ENCODE measurements at places on chromosomes 2 and 18.

DNA sequence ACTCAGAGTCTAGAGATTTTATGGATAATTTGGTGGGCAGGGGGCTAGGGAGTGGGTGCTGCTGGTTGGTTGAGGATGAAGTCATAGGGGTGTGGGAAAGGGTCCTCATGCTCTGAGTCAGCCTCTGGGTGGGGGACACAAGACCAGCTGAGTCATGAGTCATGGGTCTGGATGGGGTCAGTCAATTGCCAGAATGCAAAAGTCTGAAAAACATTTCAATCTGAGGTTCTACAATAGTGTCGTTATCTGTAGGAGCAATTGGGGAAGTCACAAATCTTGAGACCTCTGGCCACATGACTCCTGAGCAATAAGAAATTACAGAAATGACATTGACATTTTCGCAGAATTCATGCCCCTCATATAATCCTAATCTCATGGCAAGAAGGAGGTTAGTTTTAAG is 15.1 kb downstream of the NMS start:
- no peak overlapping the region for H3K4me3 ChIP-seq
- H3K27me3 ChIP-seq, result no peaks in the 10 kb centered on the region
- no peak for DNase-seq

DNA sequence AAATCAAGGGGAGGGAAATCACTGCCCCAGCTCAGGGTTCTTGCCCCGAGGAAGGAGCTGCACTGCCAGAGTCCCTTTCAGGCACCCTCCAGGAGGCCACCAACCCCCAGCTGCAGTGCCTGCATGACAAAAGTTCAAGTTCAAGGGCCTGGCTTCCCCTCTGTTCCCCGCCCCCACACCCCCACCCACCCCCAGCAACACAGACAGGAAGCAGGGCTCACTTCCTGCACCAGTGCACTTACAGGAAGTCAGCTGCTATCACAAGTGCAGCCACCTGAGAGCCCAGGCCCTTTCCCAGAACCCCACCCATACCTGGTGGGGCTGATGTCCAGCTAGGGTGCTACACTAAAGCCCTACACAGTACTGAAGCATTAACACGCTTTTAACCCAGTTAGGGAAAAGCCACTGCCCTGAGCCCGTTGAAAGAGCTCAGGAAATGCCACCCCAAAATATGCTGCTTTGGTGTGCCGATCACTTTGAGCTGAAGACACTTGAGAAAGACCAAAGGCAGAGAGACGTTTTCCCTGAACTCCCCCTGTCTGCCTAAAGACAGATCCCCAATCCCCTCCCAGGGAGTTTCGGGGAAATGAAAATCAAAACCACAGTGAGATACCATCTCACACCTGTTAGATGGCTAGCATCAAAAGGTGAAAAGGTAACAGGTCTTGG is 109.9 kb upstream of the CAB39 start:
- H3K4me1 ChIP-seq, result no peaks in the 10 kb centered on the region
- no peak for DNase-seq
- H3K36me3 ChIP-seq, result no peaks in the 10 kb centered on the region
- no peak overlapping the region for H3K4me3 ChIP-seq
- no peak overlapping the region for H3K27ac ChIP-seq
- H3K27me3 ChIP-seq, result no peaks in the 10 kb centered on the region

DNA sequence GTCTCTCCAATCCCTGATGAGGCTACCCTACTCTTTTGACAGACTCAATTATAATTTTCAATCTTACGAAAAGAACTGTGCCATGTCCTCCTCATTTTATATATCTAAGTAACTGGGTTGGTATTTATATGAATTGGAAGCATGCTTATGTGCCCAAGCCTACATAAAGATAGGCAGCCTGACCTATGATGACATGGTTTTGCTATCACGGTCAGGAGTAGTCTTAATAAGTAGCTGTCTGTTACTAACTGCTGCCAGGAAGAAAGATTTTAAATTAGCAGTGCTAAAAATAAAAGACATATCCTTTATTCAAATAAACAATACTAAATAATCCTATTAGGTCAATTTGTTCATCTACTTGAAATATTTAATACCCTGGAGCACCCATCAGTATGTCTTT is 102.0 kb upstream of the DTNA start:
- no peak for DNase-seq
- no peaks in the 10 kb centered on the region for H3K36me3 ChIP-seq
- H3K4me1 ChIP-seq, result no peaks in the 10 kb centered on the region
- no peak overlapping the region for H3K4me3 ChIP-seq
- no peaks in the 10 kb centered on the region for H3K27me3 ChIP-seq

GRCh38 chr2:64594226-64594989 is 59.3 kb downstream of the SERTAD2 start:
- no peaks in the 10 kb centered on the region for H3K4me1 ChIP-seq
- no peak overlapping the region for H3K4me3 ChIP-seq
- no peaks in the 10 kb centered on the region for H3K27me3 ChIP-seq
- DNase-seq, result no peak
- H3K36me3 ChIP-seq, result no peaks in the 10 kb centered on the region

DNA sequence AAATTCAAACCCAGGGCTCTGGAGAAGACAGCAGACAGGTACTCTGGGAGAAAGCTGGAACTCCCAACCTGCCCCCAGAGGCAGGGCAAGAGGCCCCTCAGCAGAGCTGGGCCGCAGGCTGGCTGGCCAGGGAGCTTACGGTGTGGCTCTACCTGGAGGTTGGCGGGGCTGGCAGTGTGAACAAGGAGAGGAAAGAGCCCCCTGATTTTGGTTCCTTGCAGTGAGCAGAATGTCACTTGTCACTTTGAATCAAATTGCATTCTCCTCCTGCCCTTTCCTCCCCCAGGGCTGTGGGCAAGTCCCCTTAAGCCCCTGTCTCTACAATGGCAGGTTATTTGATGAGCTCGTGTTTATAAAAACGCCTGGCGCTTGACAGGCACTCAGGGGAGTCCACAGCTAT is 32.6 kb downstream of the MYO7B start:
- H3K4me1 ChIP-seq, result no peaks in the 10 kb centered on the region
- H3K27ac ChIP-seq, result no peak overlapping the region
- no peaks in the 10 kb centered on the region for H3K27me3 ChIP-seq
- DNase-seq, result no peak

GRCh38 chr2:28201671-28202180 is 190.9 kb upstream of the FOSL2 start:
- no peaks in the 10 kb centered on the region for H3K27me3 ChIP-seq
- no peaks in the 10 kb centered on the region for H3K36me3 ChIP-seq
- no peak overlapping the region for H3K27ac ChIP-seq
- no peak overlapping the region for H3K4me3 ChIP-seq

- no peaks in the 10 kb centered on the region for H3K27me3 ChIP-seq
- H3K4me3 ChIP-seq, result no peak overlapping the region
- peaks cover 14% of the 10 kb centered on the region for H3K4me1 ChIP-seq
- no peaks in the 10 kb centered on the region for H3K36me3 ChIP-seq
- no peak for DNase-seq
Measured at GRCh38 chr2:160630801-160631590, 137.4 kb upstream of the RBMS1 start.

- no peak overlapping the region for H3K27ac ChIP-seq
- no peak for DNase-seq
- no peaks in the 10 kb centered on the region for H3K36me3 ChIP-seq
Measured at GRCh38 chr2:174617718-174618117, 20.1 kb upstream of the WIPF1 start.

DNA sequence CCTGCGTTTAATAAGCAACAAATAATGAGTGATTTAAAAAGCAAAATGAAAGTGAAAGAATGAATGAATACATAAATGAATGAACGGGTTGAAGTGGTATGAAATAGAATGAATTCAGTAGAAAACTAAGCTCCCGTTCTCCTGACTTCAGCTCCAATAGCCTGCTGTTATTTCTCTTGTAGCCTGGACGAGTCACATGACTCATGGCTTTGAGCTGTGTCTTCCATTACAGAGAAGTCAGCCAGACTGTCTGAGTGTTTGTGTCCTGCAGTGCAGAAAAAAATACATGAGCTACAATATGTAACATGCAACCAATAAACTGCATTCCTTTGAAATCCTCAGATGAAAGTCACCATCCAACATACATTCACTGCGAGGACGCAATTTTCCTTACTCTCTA is 21.2 kb downstream of the SCG2 start:
- H3K36me3 ChIP-seq, result no peaks in the 10 kb centered on the region
- no peaks in the 10 kb centered on the region for H3K27me3 ChIP-seq
- no peak for DNase-seq
- H3K27ac ChIP-seq, result no peak overlapping the region
- H3K4me3 ChIP-seq, result no peak overlapping the region

- H3K4me1 ChIP-seq, result peaks cover 15% of the 10 kb centered on the region
- no peak overlapping the region for H3K27ac ChIP-seq
- no peak overlapping the region for H3K4me3 ChIP-seq
- DNase-seq, result no peak
- H3K27me3 ChIP-seq, result no peaks in the 10 kb centered on the region
Measured at GRCh38 chr2:82994151-82994550, 1464.9 kb downstream of the SUCLG1 start.

- no peaks in the 10 kb centered on the region for H3K4me1 ChIP-seq
- no peak overlapping the region for H3K27ac ChIP-seq
- no peak for DNase-seq
- H3K4me3 ChIP-seq, result no peak overlapping the region
- H3K27me3 ChIP-seq, result no peaks in the 10 kb centered on the region
- no peaks in the 10 kb centered on the region for H3K36me3 ChIP-seq
Measured at GRCh38 chr2:23503682-23504081, 118.7 kb downstream of the KLHL29 start.

DNA sequence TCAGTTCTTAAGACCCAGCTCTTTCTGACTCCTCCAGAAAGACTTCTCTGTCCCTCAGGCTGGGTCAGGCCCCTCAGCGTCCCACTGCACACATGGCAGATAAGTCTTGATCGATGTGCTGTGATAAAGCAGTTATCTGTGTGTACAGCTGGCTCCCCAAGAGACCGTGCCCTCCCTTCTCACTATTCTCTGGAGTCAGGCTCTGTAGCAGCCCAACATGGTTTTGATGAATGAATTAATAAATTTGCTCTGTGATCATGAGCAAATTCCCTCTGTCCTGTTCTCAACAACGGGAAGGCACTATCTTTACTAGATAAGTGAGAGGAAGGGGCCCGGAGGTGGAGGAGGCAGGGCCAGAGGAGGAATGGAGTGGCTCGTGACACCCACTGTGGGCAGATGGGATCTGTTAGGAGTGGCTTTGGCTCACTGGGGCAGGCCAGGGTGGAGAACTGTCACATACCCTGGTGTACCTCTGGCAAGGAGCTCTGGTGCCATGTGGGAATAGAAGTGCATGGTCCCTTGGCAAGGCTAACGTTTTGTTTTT is 48.3 kb downstream of the ZFP36L2 start:
- no peak for DNase-seq
- no peaks in the 10 kb centered on the region for H3K36me3 ChIP-seq
- peak overlapping the region; percentile 77 for H3K27ac ChIP-seq
- H3K4me3 ChIP-seq, result no peak overlapping the region
- peaks cover 52% of the 10 kb centered on the region for H3K4me1 ChIP-seq

GRCh38 chr2:126637386-126637785 is 18.6 kb upstream of the GYPC start:
- no peaks in the 10 kb centered on the region for H3K4me1 ChIP-seq
- H3K36me3 ChIP-seq, result no peaks in the 10 kb centered on the region
- DNase-seq, result no peak
- H3K27ac ChIP-seq, result no peak overlapping the region
- no peak overlapping the region for H3K4me3 ChIP-seq
- no peaks in the 10 kb centered on the region for H3K27me3 ChIP-seq

- no peaks in the 10 kb centered on the region for H3K36me3 ChIP-seq
- no peak overlapping the region for H3K27ac ChIP-seq
- H3K4me1 ChIP-seq, result peaks cover 7% of the 10 kb centered on the region
- H3K27me3 ChIP-seq, result peaks cover 3% of the 10 kb centered on the region
Measured at GRCh38 chr2:176174824-176175708, 13.4 kb upstream of the HOXD1 start.

- H3K4me1 ChIP-seq, result no peaks in the 10 kb centered on the region
- no peak overlapping the region for H3K4me3 ChIP-seq
- H3K27me3 ChIP-seq, result no peaks in the 10 kb centered on the region
- H3K27ac ChIP-seq, result no peak overlapping the region
Measured at GRCh38 chr2:152594022-152594766, 123.1 kb downstream of the PRPF40A start.

- H3K4me3 ChIP-seq, result no peak overlapping the region
- no peak overlapping the region for H3K27ac ChIP-seq
- no peaks in the 10 kb centered on the region for H3K36me3 ChIP-seq
- H3K4me1 ChIP-seq, result no peaks in the 10 kb centered on the region
- no peaks in the 10 kb centered on the region for H3K27me3 ChIP-seq
Measured at GRCh38 chr2:173415431-173416381, 61.0 kb downstream of the CDCA7 start.

GRCh38 chr2:64404743-64405142 is 49.2 kb upstream of the LGALSL start:
- no peak overlapping the region for H3K27ac ChIP-seq
- no peak overlapping the region for H3K4me3 ChIP-seq
- peaks cover 54% of the 10 kb centered on the region for H3K4me1 ChIP-seq
- H3K27me3 ChIP-seq, result no peaks in the 10 kb centered on the region
- H3K36me3 ChIP-seq, result no peaks in the 10 kb centered on the region
- no peak for DNase-seq

GRCh38 chr2:19541884-19542283 is 183.5 kb upstream of the OSR1 start:
- H3K4me3 ChIP-seq, result no peak overlapping the region
- DNase-seq, result no peak
- H3K27me3 ChIP-seq, result no peaks in the 10 kb centered on the region
- no peak overlapping the region for H3K27ac ChIP-seq

- no peaks in the 10 kb centered on the region for H3K36me3 ChIP-seq
- no peaks in the 10 kb centered on the region for H3K27me3 ChIP-seq
- DNase-seq, result no peak
Measured at GRCh38 chr18:50287028-50287440, 458 bp downstream of the CXXC1 start.

- no peak overlapping the region for H3K4me3 ChIP-seq
- no peak overlapping the region for H3K27ac ChIP-seq
- peaks cover 16% of the 10 kb centered on the region for H3K4me1 ChIP-seq
- no peak for DNase-seq
Measured at GRCh38 chr2:136005462-136006196, 20.2 kb upstream of the DARS1 start.

GRCh38 chr2:189181706-189182105 is 2.1 kb upstream of the COL5A2 start:
- H3K27ac ChIP-seq, result peak overlapping the region; percentile 59
- no peak overlapping the region for H3K4me3 ChIP-seq
- H3K36me3 ChIP-seq, result no peaks in the 10 kb centered on the region
- peaks cover 40% of the 10 kb centered on the region for H3K4me1 ChIP-seq

GRCh38 chr18:59332986-59333385 is 14.5 kb upstream of the CPLX4 start:
- no peak overlapping the region for H3K4me3 ChIP-seq
- no peaks in the 10 kb centered on the region for H3K4me1 ChIP-seq
- no peaks in the 10 kb centered on the region for H3K27me3 ChIP-seq
- DNase-seq, result no peak
- no peak overlapping the region for H3K27ac ChIP-seq

DNA sequence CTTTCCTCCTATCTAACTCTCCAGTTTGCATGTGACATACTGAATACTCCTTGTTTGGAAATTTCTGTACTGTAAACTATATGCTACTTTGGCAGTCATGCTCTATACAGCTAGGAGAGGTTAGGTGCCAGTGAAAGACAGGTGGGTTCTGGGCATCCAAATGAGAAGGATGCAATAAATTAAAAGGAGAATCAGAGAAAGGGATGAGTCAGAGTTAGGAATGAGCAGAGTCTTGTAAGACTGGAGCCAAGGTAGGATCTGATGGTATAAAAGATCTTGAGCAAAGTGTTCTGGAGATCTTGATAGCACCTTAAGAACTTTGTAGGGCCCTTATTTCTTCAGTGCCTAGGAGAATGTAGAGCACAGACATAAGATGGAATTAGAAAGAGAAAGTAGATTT is 58.7 kb upstream of the STAM2 start:
- no peak for DNase-seq
- H3K27me3 ChIP-seq, result no peaks in the 10 kb centered on the region
- no peak overlapping the region for H3K4me3 ChIP-seq

GRCh38 chr2:234292962-234293243 is 204.0 kb downstream of the ARL4C start:
- H3K4me1 ChIP-seq, result peaks cover 25% of the 10 kb centered on the region
- no peaks in the 10 kb centered on the region for H3K36me3 ChIP-seq
- DNase-seq, result no peak

All from Caco-2 (cell line).